ENCODE measurements at places on chromosomes 7 and 10. TPM values are rescaled to one million over a fixed set of nuclear protein-coding genes. Genes with fewer than 3 reads are reported as not detected.

DNA sequence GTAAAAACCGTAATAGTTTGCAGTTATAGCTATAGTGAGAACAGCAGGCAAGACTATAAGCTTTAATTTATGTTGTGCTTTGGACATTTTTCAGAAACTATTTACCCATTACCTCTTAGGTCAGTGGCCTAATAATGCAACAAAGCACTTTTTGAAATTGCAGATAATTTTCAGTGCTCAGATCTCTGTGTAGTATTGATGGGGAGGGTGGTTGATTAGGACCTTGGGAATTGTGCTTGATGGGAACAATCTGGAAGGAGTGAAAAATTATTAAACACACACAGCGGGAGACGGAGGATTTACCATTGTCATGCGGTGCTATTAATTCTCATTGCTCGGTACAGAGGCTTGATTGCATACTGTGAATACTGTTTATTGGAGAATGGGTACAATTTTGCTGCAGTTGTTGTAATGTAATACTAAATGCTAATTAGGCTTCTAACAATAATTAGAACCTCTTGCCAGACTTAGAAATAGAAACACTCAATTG is 304.8 kb downstream of the LRMDA start:
- DNase-seq = no peak

GRCh38 chr7:51224811-51225595 is 91.6 kb downstream of the COBL start:
- DNase-seq = no peak

GRCh38 chr10:131099028-131099726 is 212.3 kb downstream of the TCERG1L start:
- DNase-seq = peak; percentile 17

DNA sequence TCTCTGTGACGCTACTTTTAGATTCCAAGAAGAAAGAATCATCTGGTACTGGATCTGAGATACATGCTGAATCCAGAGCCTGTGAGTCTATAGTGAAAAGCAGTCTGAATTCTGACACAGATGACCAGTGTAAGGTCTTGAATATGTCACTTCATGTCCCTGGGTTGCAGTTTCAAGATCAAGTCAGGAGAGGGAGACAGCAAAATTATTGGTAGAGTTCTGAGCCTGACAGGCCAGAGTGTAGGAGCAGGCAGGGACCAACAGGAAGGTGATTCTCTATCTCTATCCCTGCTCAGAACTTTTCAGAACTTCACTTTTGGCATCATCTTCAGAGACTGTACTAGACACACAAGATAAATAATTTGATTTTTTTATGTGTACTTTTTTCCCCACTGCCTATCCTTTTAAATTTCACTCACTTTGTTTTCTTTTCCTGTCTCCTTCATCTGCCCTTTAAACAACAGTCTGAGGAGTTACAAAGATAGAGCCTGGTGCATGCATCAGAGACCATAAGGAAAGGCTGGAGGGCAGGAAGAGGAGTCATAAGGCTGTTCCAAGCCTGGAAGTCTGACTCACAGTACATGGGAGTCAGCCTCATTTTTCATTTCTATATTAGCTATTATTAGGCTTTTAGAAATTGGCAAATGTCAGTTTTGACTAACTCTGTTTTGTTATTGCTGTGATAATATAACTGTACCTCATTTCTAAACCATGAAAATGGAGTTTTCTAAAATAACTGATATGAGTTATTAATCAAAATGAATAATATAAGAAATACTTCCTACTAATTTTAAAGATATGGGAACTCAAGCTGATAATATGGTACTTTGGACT is 120.2 kb upstream of the TMEM229A start:
- no peak for DNase-seq

VAX1 gene
- not detected for total RNA-seq

DNA sequence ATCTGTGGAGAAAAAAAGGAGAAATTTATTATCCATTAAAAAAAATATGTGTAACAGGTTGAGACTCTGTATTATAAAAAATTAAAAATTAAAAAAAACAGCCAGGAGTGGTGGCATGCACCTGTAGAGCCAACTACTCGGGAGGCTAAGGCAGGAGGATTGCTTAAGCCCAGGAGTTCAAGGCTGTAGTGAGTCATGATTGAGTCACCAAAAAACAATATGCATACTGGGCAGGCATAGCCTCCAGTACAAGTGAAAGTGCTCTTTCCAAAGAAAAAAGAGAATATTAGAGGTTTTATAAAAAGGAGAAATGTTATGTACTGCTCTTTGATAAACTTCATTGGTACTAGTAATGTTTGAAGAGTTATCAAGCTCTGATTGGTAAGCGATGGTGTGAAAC is 647.1 kb upstream of the ZWINT start:
- DNase-seq = no peak

DNA sequence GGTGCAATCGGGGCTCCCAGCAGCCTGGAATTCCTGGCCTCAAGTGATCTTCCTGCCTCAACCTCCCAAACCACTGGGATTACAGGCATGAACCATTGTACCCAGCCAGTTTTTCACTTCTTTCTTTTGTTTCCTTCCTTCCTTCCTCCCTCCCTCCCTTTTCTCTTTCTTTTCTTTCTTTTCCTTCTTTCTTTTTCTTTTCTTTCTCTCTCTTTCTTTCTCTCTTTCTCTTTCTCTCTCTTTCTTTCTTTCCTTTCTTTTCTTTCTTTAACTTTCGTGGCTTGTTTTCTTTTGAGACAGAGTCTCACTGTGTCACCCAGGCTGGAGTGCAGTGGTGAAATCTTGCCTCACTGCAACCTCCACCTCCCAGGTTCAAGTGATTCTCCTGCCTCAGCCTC is 12.3 kb downstream of the ORAI2 start:
- no peak for DNase-seq

PALD1 gene
- total RNA-seq = 0.29 TPM

GRCh38 chr10:14533295-14533694 is 202.6 kb upstream of the FRMD4A start:
- DNase-seq = no peak

DNA sequence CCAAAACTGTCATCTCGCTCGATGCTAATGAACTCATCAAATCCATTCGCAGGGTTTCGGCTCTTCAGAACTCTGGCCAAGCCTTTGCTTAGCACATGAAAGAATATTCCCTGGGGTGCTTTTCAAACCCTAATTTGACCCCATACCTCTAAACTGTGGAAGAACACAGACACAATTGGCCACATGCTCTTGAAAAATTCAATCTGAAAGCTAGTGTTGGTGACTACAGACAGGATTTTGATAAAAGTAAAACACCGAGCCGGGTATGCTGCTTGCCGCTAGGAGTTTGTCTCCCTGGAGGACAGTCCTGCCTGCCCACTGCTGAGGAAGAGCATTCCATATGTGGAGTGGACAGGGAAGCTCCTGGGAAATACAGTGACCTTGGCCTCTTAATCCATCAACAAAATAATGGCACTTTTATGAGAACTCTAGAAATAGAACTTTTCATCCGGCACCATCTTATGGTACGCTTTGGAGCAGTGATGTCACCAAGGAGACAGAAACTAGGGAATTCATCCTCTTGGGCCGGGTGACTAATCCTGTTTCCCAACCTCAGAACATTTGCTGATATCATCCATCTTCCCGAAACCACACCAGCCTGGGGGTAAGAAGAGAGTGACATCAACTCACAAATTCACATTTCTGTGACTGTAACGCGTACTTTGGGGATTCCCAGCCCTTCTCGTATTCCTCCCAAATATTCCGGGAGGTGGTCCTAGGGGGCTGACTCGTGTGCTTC is 34.2 kb downstream of the MTURN start:
- peak; percentile 87 for DNase-seq

DNA sequence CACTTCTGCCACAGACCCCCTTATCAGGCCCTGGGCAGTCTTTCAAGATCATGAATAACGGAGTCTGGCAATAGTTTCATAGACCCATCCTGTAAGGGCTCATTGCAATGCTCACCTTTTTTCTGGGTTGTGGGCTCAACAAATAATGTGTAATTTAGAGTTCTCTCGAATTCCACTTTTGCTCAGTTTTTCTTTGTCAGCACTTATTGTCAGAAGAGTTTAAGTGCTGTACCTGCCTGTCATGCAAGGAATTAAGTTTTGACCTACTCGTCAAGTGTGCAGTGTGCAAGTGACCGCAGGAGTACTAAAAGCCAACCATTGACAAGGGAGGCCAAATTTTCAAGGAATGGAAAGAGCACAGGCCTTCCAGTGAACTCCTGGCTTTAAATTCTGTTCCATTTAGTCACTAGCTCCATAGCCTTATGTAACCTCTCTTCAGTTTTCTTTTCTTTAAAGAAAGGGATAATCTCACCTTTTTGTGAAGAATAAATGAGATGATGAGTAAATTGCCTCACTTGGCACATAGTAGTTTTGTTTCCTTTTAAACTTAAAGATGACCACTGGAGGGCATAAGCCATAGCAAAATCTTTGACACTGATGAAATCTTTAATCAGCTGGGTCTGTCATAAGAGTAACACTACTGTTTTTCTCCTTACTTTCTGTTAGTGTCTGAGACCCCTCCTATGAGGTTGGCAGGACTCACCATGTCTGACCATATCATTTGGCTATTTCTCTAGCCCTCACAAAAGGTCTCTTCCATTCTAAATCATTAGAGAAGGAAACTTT is 313.3 kb downstream of the TYW1 start:
- DNase-seq = no peak

DNA sequence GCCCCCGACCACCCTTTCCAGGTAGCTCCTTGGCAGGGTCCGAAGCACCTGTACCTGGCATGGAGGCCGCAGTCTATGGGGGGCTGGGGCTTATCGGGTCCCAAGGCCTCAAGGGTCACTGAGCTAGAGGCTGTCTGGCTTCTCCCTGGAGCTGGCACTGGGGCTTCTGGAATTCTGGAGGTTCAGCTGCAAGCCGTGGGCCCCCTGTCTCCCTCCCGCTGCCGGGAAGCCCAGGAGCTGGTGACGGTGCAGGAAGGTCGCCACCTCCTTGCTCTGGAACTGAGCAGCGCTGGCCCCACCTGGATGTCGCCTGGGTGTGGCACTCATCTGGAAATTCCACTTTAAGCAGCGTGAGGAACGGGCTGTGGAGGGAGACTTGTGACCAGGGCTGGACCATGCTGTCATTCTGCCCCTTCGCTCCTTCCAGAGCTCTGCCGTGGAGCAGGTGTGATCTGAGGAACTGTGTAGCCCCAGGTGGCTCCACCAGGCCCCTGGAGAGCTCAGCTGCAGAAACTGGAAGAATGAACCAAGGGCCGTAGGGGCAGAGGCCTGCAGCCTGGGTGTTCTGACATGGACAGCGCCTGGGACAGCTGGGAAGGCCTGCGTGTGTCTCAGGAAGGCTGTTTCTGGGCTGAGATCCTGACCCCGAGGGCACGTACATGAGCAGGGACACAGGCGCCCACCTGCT is 129.7 kb upstream of the PPP2R2D start:
- DNase-seq = no peak

DNA sequence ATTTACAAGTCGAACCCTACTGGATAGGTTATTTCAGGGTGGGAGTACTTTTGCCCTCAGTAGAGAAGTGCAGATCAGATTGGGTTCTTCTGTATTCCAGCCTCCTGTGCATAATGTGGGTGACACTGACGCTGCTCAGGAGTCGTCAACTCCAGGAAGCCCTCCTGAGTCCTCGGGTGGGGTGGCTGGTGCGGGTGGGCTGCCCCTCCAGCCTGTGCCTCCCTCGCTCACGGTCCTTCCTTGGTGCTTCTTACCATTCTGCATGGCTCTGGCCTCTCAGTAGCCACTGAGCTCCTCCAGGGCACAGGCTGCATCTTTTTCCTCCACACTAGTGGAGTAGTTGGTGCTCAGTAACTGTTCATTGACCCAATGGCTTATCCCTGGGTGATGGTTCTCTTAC is 4.3 kb downstream of the CDH23 start:
- no peak for DNase-seq

ADRB1 gene
- not detected for total RNA-seq
